ENCODE measurements at places on chromosomes 1 and 21.

- DNase-seq: no peak
Measured at GRCh38 chr1:220250681-220251080, 21.6 kb downstream of the RAB3GAP2 start.

GRCh38 chr1:184646178-184646701, 108.4 kb downstream of the EDEM3 start:
- DNase-seq: no peak

GRCh38 chr1:243261390-243261789, 5.5 kb downstream of the SDCCAG8 start:
- no peak for DNase-seq

DNA sequence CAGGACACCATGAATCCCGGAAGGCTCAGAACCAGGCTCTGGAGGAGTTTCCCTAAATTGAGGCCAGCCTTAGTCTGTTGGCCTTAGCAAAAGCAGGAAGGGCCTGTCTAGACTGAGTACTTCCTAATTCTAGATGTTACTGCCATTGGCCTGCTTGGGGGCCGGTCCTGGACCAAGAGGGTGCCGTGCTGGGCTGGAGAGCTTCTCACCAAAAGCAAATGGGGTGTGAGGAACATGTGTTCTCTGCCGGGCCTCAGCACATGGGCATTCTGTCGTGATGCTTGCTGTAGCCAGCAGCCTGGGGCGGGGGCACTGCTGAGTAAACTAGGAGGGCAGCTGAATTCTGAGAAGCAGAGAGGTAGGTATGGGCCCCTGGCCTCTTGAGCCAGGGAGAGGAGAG, 35.7 kb upstream of the MAN1C1 start:
- peak; percentile 47 for DNase-seq

GRCh38 chr1:186255266-186255665, 119.8 kb downstream of the TPR start:
- no peak for DNase-seq

DNA sequence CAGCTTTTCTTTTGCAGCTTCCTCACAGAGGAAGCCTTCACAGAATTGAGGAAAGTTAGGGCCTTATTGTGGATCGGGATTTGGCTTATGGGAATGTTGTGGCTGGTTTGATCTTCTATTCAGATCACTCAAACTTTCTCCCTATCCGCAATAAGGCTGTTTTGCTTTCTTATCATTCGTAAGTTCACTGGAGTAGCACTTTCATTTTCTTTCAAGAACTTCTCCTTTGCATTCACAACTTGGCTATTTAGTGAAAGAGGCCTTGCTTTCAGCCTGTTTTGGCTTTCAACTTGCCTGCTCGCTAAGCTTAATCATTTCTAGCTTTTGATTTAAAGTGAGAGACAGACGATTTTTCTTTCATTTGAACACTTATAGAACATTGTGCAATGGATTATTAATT, 181.9 kb upstream of the B3GALT2 start:
- DNase-seq: no peak

DNA sequence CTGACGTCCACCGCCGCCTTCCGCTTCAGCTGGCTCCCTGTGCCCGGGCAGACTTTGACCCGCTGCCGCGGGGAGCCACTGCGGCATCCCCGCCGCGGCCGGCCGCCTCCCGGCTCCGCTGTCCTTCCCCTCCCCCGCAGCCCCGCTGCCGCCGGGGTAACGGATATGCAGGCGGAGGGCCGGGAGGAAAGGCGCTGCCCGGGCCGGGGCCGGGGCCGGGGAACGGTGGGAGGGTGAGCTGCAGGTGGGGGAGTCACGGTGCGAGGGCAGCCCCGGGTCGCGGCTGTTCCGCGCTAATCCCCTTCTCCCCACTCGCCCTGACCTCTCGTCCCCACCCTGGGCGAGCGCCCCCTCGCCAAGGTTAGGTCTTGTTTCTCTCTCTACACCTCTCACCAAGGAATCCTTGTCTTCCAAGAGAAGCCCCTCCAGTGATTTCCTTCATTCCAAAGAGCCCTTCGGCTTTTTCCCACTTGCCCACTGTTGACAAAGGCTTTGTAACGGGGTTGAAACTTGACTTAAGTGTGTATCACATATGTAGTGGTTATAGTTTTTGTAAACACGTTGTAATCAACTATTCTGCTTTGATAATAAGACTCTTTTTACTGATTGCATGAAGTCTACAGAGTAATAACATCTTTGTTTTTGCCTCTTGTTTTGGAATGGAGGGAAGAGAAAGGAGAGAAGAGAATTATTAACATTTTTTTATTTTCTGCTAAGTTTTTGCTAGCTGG, 669 bp downstream of the XPR1 start:
- no peak for DNase-seq

- DNase-seq: no peak
Measured at GRCh38 chr1:211356723-211357407, 30.2 kb downstream of the TRAF5 start.

DNA sequence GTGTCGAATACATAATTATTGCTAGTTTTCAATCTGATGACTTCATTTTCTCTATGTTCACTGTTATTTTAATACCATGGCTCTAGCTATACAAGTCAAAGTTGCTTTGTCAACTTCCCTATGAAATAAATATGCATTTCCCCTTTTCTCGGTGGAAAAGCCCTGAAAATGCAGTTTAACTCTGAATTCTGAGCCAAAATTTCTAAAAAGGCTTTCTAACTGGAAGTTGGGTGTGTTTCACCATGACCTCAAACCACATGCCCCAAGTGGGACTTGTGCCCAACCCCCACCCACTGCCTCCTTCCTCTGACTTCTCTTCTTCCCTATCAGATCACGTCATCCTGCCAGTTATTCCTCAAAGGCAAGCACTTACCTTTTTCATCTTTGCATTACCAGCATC, 8.9 kb downstream of the MKNK1 start:
- DNase-seq: no peak

DNA sequence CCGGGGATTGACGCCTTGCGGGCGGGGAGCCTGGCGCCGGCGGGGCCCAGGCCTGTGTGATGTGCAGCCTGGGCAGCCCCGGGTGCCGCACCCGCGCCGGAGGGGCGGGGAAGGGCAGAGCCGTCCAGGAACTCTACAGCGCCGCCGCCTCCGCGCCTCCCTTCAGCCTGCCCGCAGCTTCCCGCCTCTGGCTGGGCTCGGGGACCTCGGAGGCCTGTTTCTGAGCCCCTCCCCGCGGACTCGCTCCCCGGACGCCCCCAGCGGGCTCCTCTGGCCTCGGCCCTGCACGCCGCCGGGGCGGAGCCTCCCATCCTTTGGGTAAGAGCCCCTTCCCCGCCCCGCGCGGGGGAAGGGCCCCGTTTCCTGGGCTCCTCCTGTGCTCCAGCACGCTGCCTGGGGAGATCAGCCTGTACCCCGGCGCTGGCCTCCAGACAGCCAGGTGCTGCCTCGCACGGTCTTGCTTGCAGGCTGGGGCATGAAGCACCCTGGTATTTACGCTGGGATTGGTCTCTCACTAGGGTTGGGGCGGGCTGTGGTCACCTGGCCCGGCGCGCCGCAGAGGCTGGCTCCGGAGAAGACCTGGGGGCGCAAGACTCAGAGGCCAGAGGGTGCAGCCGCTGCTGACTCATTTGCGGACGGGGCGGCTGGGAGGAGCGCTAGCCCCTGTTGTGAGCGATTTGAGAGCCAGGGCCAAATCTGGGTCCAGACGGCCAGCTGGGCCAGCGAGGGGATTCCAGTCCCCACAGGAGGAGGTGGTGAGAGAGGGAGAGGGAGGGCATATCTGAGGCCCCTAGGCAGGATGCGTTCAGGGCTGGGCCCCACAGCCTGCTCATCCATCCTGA, 5.7 kb upstream of the ACOT11 start:
- peak; percentile 84 for DNase-seq

DNA sequence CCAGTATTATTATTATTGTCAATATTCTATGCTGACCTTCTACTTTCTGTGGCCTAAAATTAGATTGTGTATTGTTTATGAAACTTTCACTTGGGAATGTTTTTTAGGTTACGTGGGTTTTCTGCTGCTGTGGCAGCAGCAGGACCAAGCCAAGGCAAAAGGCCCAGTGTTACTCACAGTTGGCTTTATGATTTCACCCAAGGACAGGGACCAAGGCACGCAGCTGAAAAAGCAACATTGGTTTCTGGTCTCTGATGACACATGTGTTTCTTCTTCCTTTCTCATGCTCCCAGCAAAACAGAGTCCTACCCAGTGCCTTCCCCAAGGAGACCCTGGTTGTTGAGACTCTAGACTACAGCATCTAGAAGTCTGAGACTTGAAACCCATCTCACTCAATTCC, 413.7 kb downstream of the SETD4 start:
- DNase-seq: no peak

Data from ELF-1 (cell line).